ENCODE measurements at places on chromosomes 11 and 22.

- no peak for DNase-seq
These were observed 42.9 kb downstream of the DCDC1 start for GRCh38 chr11:31326470-31327148.

DNA sequence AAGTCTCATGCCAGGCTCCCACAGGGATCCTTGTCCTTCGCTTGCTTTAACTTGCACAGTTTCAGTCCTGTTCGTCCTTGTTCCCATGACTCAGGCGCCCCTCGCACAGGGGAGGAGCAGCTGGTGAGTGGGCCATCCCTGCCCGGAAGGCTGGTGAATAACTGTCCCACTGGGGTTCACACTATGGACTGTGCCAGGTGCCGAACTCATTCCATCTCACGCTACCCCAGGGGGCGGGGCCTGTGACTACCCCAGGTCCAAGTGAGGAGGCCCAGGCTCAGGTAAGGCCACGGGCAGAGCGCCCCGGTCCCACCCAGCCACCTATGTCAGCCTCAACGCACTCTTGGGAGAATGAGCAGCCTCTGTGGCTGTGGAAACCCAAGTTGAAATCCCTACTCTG is 7.2 kb upstream of the CARD10 start:
- DNase-seq = no peak

GRCh38 chr11:121463689-121464335 is 11.0 kb upstream of the SORL1-AS1 start:
- DNase-seq = no peak

DNA sequence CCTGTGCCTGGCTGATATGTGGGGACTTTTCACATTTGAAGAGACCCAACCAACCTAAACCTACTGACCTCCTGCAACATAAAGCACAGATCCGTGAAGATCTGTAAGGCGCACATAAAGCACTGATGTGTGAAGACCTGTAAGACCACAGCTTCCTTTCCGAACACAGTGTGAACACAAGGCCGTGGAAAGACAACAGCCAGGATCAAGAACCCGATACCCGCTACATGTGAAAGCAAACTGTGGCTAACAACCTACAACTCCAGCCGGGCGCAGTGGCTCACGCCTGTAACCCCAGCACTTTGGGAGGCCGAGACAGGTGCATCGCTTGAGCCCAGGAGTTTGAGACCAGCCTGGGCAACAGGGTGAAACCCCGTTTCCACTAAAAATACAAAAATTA is 17.6 kb upstream of the PPFIA1 start:
- no peak for DNase-seq

DNA sequence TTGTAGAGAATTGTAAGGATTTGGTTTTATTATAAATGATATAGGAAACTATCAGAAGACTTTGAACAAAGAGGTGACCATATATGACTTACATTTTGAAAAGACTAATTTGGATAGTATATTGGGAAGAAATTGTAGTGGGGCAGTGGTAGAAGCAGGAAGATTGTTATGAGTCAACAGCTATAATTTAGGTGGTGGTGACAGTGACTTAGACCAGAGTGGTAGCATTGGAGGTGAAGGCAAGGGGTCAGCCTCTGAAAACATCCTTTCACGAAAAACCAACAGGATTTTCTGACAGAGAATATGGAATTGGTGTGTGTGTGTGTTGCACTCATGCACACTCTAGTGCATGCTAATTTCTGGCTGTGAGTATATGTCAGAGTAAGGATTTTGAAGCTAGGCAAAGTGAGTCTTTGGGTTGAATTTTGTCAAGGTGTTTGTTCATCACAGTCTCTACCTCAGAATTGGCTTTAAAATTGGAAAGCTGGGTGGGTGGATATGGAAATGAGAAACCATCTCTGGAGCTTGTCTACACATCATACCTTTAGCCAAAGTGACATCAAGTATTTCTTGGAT is 8.2 kb upstream of the HBE1 start:
- DNase-seq = no peak

DNA sequence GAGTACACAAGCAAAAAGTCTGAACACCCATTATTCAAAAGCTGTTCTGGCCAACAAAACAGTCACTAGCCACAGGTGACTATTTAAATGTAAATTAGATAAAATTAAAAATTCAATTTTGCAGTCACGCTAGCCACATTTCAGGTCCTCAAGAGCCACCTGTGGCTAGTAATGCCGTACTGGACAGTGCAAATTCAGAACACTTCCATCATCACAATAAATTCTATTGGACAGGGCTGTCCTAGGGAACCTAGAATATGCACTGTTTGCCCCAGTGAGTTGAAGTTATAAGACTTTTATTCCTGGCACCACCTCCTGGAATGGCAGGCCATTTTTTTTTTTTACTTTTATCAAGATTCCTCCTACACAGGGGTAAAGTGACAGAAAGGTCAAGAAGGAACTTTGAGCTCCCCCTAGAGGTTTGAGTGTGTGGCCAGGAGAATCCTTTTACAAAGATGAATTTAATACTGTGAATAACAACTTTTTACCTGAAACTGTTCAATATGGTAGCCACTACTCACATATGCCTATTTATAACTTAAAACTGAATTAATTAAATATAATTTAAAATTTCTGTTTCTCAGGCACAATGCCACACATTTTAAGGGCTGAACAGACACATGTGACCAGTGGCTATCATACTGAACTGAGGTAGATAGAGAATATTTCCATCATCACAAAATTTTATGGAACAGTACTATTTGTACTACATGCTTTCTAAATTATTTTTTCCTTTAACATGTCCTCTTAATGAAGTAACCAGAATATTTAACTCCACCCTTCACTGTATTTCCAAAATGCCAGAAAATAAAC is 6.5 kb downstream of the MSANTD2 start:
- no peak for DNase-seq
